ENCODE measurements at places on chromosomes 1 and 21.

- no peak for DNase-seq
Measured at GRCh38 chr21:44092211-44092610, 15.0 kb upstream of the PWP2 start.

GRCh38 chr1:70899735-70900134, 147.9 kb downstream of the PTGER3 start:
- DNase-seq: no peak

GRCh38 chr21:32382108-32382644, 10.6 kb downstream of the URB1 start:
- no peak for DNase-seq

GRCh38 chr21:42341776-42342542, 8.8 kb downstream of the TFF2 start:
- no peak for DNase-seq

GRCh38 chr1:67723620-67724019, 38.6 kb downstream of the GADD45A start:
- no peak for DNase-seq

DNA sequence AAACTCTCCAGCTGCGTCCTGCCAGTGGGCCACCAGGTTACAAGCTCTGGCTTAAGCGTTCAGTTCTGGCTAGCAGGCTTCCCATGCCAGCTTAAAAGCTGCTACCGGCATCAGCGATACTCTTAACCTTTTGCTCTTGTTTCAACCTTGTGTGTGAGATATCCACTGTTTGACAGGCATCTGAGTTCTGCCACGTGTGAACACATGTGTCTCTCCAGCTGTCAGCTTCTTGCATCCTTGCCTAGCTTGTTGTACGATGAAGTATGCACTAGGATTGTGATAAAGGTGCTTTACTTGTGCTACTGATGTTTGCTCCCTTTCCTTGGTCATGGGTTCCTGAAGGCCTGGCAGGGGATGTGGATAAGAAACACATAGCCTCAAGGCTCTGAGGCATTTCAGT, 201.6 kb downstream of the PRDM2 start:
- no peak for DNase-seq

DNA sequence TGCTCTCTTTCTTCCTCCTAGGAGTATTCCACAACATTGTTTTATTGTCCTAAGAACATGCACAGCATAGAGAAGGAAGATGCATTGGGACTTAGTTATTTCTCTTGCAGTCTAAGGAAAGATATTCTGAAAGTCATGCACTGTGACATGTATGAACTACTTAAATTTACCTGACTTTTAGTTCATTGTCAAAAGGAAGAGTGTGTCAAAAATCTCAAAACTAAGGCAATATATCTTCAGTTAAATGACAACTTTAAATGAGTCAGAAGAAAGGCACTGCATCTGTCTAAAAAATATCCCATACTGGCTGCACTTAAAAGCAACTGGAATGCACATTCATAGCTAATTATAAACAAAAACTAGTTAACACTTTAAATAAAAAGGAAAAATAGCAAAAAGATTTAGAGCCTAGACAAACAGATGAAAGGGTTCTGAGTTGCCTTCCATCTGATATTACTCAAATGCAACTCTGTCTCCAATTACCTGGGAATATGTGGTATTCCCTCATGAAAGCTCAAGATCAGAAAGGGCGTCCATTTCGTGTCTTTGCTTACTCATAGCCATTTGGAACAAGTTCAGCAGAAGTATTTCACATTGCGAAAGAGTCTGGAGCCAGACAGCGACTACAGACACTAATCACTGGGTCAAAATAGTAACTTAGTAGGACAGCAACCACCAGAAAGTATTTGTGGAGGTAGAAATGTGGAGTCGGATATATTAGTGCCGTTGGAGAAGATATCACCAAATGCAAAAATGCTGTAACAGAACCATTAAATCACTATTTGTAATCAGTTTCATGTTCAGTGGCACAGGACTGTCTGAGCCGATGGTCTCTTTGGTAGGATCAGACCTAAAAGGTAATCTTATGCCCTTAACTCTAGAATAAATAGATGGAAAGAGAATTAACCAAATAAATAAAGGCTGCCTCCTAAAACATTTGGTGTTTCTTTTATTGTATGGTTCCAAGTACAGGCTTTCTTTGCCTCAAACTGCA, 225.7 kb downstream of the GREM2 start:
- DNase-seq: no peak

DNA sequence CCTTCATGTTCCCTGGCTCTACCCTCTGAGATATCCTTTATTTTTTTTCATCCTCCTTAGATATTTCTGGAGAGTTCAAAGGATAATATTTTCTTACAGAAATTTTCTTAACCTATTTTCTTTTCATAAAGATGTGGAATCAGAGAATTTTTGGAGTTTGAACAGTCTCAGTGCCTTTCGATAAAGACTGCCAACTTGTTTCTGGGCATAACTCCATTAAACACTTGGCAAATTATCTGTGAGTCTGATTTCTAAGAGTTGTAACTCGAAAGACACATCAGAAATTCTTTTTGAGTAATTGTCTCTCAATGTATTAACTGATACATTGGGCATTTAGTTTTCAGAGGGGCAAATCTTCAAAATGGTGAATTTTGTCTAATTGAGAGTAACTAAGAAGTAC, 1255.6 kb downstream of the NCAM2 start:
- no peak for DNase-seq

GRCh38 chr21:36835383-36835795, 131.1 kb downstream of the HLCS start:
- no peak for DNase-seq

GRCh38 chr21:24025101-24025500, 1582.2 kb downstream of the MRPL39 start:
- no peak for DNase-seq

GRCh38 chr1:200638073-200638472, 17.5 kb upstream of the KIF14 start:
- no peak for DNase-seq

DNA sequence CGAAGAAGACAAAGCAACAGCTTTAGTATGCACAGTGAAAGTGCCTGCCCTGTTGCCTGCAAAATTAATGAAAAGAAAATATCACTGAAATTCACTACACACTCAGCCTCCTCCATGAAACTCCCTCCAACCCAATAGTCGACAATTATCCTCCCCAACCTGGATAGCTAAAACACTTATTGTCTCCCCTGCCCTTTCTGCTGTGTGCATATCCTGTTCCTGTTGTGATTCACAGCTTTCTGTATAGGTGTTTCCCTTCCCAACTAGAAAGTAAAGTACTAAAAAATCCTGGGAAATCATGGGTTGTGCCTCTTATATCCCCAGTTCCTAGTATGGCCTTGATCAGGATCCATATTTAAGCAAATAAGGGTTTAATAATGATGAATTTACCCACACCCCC, 412.1 kb downstream of the LTN1 start:
- no peak for DNase-seq

DNA sequence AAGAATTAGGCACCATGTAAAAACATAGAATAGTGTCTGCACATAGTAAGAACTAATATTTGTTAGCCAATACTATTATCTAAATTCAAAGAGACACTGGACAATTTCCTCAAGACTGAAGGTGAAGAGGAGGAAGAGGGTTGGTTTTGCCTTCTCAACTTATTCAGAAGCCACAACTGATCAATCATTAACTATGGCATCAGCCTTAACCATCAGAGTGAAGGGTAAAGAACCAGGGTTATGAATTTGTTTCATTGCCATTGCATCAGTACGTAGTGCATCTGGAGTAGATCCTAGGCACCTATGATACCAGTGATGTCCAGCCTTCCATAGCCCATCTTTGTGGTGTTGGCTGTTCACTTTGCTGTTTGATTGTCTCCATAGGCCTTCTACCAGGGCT, 421.7 kb upstream of the DEPDC1 start:
- no peak for DNase-seq

DNA sequence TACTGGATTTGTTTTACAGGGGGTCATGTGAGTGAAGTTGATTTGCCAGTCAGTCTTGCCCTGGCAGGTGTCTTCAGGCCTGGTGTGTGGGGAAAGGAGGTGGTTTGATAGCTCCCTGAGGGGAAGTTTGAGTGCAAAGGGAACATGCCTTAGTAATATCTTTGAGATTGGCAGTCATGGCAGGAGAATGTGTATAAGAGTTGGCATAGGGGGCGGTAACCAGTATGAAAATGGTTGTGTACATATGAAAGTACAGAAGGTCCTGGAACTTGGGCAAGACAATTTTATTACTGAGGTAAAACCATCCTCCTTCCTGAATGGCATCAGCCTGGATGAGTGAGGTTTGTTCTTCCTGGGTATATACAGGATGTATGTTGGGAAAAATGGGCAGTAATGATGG, 37.6 kb upstream of the PLA2G5 start:
- DNase-seq: no peak

DNA sequence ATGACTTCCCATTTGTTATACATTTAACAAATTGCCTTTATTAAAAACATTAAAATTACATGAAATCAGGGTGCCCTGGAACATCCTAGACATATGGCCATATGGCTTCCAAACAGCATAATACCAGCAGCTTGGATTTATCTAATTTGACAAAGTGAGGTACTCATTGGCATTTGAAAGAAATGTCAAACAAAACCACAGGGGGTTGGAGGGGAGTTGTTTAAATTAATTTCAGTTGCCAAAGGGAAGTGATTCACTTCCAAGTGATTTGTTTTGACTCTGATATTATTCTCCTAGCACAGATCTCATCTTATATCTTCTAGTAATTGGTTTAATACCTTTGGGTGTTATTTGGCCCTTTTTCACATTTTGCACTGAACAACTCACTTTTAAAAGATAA, 24.5 kb upstream of the POU2F1 start:
- DNase-seq: no peak

DNA sequence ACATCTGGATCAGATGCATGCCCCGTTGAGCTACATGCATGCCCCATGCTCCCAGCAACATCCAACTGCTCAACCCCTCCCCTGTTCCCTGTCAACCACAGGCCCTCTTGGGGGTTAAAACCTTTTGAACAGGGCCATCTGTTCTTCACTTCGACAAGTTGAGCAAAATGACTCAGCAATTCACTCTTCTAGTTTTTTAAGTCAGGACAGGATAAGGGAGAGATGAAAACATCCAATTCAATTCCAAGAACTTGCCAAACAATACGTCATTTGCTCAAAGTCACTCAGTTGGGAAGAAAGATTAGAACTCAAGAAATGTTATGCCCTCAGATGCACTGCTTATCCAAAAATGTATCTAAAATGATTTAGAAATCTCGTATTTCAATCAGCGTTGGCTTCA, 46.1 kb upstream of the MTF2 start:
- DNase-seq: no peak

DNA sequence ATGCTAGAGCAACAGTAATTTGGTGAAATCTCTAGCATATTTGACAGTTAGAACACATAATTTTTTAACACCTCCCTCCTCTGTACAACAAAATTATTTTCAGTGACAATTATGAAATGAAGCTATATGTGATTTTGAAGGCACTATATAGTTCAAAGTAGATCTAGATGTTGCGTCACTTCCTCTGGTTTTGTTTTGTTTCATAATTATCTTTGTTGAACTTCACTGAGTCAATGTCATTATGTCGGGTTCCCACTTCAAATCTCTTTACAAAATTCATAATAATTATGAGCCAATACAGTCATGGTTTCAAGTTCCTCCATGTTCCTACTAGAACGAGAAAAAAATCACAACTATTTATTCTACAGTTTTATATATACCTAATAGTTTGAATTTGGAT, 254.8 kb upstream of the PLXNA2 start:
- no peak for DNase-seq

GRCh38 chr1:223234534-223234933, 91.5 kb upstream of the TLR5 start:
- no peak for DNase-seq

DNA sequence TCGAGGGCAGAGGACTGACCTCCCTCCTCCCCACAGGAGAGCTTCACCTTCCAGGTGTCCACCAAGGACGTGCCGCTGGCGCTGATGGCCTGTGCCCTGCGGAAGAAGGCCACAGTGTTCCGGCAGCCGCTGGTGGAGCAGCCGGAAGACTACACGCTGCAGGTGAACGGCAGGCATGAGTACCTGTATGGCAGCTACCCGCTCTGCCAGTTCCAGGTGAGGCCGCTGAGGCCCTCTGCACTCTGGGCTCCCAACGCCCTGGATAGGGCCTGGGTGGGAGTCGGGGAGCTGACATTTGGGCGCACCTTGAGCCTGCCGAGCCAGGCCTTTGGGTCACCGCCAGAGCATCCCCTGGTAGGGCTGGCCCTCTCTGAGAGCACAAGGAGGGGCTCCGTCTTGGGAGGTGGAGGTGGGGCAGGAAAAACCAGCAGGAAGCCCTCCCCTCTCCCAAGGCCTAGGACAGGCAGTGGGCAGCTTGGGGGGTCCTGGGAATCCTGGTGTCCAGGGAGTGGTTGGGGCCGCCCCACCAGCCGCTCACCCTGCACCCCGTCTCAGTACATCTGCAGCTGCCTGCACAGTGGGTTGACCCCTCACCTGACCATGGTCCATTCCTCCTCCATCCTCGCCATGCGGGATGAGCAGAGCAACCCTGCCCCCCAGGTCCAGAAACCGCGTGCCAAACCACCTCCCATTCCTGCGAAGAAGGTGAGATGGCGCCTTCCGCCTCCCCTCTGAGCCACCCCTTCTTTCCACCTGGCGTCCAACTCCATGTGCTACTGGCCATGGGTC, 65.1 kb downstream of the PIK3CD start:
- DNase-seq: no peak

DNA sequence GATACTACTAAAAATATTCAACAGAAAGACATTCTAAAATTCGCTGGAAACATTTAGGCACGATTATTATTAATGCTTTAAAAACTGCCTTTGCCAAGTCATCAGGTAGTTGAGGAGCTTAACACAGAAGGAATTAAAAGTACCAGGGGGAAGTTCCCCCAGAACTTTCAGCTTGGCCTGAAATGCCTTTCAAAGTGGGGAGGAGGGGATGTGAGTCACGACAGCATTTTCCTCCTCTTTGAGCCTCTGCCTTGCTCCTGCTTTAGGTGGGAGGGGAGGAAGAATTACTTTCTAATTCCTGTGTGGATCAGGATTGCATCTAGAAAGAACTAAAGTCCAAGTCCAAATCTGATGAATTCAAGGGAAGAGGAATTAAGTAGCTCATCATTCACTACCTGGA, 183.7 kb downstream of the CLIC6 start:
- no peak for DNase-seq

GRCh38 chr1:97006044-97006661, 284.6 kb downstream of the PTBP2 start:
- no peak for DNase-seq

All from left kidney (tissue), 8 donors.